HT1080 (cell line): ENCODE measurements at places on chromosomes 1 and 21.
A peak's percentile ranks its signal among the peaks of the same experiment; 100 is the strongest.

- DNase-seq: no peak
Measured at GRCh38 chr1:67747671-67748546, 62.9 kb downstream of the GADD45A start.

GRCh38 chr1:201562659-201563405 lies 23.9 kb downstream of the NAV1 start:
- DNase-seq: peak; percentile 93

DNA sequence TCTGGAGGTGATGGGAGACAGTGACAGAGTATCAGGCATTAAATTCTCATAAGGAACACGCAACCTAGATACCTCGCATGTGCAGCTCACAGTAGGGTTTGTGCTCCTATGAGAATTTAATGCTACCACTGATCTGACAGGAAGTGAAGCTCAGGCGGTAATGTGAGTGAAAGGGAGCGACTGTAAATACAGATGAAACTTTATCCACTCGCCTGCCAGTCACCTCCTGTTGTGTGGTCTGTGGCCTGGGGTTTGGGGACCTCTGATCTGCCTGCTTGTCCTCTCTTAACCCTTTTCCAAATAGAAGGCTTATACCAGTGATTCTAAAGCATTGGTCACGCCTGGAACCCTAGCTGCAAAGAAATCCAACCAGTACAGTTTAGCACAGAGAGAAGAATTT lies 15.3 kb downstream of the GABPA start:
- peak; percentile 16 for DNase-seq

GRCh38 chr1:159076438-159077119 lies at the start of gene AIM2:
Gene AIM2 (minus strand): TSS chr1:159076766. CDS start chr1:159073499, 3,267 bp downstream.
- DNase-seq: peak; percentile 80

DNA sequence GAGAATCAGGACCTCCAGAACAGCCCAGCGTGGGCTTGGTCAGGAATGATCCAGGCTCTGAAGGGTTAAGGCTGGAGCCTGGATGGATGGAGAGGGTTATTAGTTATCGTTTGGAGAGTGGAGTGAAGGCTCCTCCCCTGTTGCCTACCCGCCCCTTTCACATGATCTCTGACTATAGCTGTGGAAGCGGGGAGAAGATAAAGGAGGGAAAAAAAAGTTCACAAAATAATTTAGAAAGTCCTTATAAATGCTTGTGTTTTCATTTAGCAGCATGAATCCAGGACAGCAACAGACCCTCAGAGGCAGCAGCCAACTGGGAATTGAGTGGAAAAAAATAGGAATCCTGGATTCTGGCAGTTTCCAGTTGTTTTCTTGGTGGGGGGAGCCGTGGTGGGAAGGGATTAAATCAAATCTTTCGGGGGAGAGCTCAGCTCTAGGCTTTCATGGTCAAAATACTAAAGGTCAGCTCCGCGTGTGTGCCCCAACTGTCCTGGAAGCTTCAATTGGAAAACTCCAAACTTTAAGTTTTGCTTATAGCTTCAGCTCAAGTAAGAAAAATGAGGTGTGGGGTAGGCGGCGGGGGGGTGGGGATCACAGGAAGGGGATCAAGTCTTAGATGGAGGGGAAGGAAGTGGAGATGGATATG lies 595 bp upstream of the DDR2 start:
- peak; percentile 80 for DNase-seq

- no peak for DNase-seq
Measured at GRCh38 chr1:233491953-233492620, 121.8 kb upstream of the KCNK1 start.

GRCh38 chr1:167210966-167211674 lies 9.6 kb upstream of the POU2F1 start:
- no peak for DNase-seq

GRCh38 chr1:110509655-110510054 lies 9.3 kb downstream of the KCNA10 start:
- DNase-seq: no peak

DNA sequence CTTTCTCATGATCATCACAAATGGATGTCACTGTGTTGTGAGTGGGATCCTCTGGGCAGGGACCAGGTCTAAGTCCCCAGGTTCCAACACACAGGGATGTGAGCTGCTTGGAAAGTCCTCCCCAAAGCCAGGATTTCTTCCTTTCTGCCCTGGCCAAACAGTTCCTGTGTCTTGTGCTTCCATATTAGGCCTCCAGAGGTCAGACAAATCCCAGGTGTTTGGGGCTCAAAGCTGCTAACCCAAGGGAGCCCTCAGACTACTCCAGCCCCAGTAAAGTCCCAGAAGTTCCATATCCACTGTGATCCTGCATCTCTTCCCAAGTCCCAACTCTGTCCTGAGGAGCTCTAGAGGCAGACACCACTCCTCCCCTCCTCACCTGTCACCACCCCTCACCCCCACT lies 27.7 kb upstream of the MAGOH start:
- no peak for DNase-seq

- DNase-seq: no peak
Measured at GRCh38 chr1:34479731-34480130, 275.1 kb upstream of the GJB5 start.

- no peak for DNase-seq
Measured at GRCh38 chr1:89743788-89744187, 77.0 kb upstream of the LRRC8D start.

GRCh38 chr1:78360584-78360983 lies 130.2 kb upstream of the PTGFR start:
- DNase-seq: no peak

DNA sequence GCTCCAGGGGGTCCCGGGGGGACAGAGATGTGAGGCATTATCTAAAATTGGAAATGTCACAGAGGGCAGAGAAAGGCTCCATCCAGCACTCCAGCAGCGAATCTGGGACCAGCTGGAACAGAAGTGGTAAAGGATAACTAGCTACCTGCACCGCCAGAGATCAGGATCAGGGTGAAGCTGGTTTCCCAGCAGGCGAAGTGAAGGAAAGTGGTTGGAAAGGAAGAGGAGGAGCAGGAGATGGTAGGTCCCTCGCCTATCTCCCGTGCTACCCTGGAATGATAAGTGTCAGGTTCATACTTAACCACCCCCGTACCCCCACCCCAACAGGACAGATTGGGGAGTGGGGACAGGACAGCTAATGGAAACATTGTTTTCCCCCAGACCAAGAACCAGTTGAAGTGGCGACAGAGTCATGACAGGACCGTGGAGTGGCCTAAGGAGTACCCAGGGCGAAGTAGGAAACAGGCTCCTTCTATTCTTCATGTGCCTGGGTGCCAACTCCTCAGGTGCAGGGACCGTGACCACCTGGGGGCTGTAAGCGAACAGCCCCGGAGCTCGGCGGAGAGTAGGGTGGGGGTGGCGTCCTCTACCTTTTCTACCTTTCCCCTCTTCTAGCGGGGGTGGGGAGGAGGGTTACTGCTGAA lies 717 bp downstream of the B4GALT3 start:
- no peak for DNase-seq

- DNase-seq: peak; percentile 45
Measured at GRCh38 chr1:87325982-87326738, 2.5 kb upstream of the LMO4 start.
